ENCODE measurements at places on chromosomes 5 and 9. TPM values are rescaled to one million over a fixed set of nuclear protein-coding genes. Genes with fewer than 3 reads are reported as not detected.

- no peak for DNase-seq
Measured at GRCh38 chr9:76342858-76343257, 51.4 kb downstream of the RFK start.

Gene LIX1
- total RNA-seq: 0.94 TPM

Gene PRKAA1
- 83.1 TPM for total RNA-seq

Gene GFI1B
- not detected for total RNA-seq

Gene ELL2
- total RNA-seq: 77.6 TPM
